ENCODE measurements at places on chromosomes 2 and 18.

- DNase-seq, result peak; percentile 75
Observed at GRCh38 chr2:168534926-168535325, 78.9 kb downstream of the CERS6 start.

- DNase-seq, result no peak
Observed at GRCh38 chr2:215553946-215554345, 118.1 kb upstream of the FN1 start.

GRCh38 chr2:15694589-15694986 is 102.9 kb downstream of the DDX1 start:
- DNase-seq, result no peak

GRCh38 chr2:12352889-12353288 is 363.8 kb upstream of the TRIB2 start:
- no peak for DNase-seq

DNA sequence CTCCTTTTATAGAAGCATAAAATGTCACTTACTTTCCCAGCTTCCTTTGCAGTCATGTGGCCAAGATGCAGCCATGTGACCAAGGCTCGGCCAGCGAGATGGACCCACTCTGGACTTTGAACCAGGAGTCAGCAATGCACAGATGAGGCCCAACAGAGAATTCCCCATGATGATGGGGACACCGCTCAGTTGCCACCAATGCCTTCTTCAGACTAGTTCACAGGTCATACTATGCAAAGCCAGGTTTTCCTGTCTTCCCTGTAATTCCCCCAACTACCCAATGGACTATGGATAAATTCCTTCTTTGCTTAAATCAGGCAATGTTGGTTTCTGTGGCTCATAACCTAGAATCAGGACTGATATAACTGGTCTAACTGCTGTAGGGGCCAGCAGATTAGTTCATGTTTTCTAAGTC is 22.5 kb upstream of the REL start:
- no peak for DNase-seq

GRCh38 chr2:191678437-191679100 is 633 bp downstream of the NABP1 start:
- peak; percentile 77 for DNase-seq

DNA sequence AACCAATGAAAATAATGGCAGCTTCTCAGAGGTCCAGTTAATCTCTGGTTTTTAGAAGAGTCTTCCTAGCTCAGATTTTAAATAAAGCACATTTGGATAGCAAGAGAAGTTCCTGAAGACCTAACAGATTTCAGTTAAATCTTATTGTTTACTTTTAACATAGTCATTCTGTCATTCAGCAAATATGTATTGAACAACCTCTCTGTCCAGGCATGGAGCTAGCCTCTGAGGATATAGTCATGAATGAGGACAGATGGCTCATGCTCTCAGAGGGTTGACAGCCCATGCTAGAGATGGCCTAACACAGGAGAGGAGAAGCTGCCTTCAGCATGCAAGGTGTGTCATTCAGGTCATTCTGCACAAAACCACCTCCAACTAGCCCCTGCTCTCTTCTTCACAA is 6.2 kb downstream of the CCBE1 start:
- DNase-seq, result no peak

- no peak for DNase-seq
Observed at GRCh38 chr2:185174353-185174752, 564.3 kb upstream of the FSIP2 start.

DNA sequence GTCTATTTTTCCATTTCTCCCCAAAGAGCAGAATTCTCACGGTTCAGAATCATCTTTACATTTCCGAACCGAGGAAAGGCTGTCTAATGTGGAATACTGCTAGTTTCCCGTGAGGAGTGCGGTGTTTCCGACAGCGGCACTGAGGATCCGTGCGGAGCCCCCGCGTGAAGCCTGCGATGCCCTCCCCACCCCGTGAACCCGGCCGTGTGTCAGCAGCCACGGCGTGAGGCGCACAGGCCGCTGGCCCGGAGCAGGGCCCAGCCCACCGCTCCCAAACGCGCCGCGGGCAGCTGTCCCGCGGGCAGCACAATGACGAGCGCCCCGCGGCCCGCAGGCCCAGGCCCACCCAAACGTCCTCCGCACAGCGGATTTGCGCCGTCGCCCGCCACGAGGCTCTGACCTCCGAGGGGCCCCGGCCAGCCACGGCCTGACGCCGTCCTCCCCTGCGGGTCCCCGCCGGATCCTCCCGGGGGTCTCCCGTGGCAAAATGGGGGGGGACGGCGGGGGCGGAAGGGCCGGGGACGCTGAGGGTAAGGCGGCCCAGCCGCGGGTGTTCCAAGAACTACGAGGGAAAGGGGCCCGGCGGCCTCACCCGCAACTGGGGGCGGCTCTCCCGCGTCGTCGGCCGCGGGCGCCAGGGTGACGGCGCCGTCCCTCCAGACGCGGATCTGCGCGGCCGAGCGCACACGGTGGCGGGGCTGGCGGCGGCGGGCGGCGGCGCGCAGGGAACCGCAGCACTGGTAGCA is 796 bp downstream of the SPIRE1 start:
- peak; percentile 66 for DNase-seq
